ENCODE measurements at places on chromosomes 5 and 9. TPM values are rescaled to one million over a fixed set of nuclear protein-coding genes. Genes with fewer than 3 reads are reported as not detected.

GRCh38 chr5:178378527-178379484, 146.2 kb upstream of the PHYKPL start:
- DNase-seq, result no peak

DNA sequence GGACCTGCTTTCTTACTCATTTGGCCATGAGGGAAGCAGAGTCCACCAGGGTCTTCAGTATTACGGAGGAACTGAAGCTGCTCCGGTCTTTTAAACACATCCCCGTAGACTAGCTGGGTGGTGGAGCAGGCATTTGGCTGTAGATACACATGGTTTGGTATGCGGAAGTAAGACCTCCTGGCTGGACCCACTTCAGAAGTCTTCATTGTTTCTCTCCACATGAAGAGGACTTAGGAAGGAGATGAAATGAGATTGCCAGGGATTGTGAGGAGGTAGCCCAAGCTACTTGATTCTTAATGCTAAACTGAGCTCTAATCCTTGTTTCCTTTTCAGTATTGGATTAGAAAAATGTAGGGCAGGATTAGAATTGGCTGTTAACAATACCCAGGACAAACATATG, 32.9 kb downstream of the STXBP1 start:
- no peak for DNase-seq

DNA sequence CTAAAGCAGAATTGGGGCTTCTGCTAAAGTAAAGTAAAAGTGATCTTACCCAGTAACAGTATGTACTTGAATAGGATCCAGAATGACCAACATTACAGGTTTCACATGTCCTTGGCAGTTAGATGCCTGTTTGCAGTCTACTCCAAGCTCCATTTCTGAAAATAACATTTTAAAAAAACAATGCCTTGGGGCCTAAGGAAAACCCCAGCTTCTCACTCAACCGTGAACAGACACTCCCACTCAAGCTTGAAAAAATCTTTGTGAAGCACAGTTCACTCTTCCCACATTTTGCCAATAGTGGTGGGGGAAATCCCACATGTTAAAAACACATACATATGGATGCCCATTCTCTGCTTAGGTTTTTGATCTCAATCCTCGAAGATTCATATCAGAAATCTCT, 304.1 kb downstream of the ARRDC3 start:
- no peak for DNase-seq

DNA sequence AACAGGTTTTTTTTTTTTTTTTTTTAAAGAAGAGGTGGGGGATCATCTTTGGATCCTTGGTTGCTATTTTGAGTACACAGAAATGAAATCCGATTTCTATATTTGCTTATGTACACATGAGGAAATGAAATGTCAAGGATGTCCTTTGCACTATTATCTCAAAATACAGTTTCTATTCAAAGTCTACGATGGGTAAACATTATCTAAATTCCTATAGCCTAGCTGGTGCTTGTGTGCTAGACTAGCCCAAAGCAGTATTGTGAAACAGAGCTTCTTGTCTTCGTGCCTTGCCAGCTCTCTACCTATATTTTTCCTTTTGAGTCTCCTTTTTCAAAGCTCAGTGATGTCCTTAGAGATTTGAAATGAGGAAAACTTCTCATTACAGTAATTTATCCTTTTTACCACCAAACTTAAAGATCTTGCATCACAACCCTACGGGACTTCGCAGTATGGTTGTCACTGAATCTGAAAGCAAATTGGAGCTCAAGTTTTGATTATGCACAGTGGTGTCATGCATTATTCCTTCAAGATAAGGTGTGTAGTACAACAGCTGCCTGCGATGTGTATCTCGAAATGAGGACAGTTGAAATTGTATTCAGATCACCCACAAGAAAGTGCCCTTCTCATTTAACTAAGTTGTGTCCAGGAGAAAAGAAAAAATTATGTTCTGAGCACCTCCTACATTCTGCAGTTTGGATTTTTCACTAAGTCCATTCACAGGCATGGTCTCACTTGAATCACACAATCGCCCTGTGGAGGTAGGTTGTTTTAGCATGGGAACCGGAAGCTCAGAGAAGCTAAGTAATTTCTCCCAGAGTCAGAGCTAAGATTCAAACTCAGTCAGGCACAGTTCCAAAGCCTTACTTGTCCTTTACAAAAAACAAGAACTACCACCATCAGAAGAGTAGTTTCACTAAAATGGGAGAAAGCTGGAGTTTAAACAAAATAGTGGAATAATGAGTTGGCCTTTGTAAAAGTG, 379.0 kb downstream of the GLIS3 start:
- DNase-seq, result no peak

- DNase-seq, result no peak
Measured at GRCh38 chr5:19795218-19795617, 192.8 kb downstream of the CDH18 start.

DNA sequence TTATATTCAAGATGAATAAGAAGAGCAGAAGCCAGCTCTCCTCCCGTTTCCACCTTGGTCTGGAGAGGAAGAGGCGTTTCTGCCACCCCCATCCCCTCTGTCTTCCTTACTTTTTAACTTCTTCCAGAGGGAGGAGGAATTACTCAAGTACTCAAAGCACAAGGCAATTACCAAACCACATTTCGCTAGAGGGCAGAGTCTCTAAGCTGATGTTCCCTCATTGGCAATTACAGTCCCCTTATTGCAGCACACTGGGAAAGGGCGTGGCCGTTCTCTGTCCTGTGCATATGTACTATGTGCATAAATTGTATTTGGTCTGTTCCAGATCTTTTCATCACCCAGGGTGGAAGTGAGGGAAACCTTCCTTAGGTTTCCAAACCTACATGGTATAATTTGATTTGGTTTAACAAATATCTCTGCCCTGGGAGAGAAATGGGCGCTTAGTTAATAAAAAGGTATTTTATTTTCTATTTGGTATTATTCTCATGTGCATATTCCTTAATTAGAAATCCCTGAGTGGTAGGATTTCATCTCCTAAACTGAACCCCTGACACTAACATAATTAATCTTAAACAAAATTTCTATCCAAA, 29.8 kb upstream of the ALDOB start:
- peak; percentile 83 for DNase-seq

GRCh38 chr5:37792975-37793631, 46.7 kb downstream of the GDNF start:
- no peak for DNase-seq

DNA sequence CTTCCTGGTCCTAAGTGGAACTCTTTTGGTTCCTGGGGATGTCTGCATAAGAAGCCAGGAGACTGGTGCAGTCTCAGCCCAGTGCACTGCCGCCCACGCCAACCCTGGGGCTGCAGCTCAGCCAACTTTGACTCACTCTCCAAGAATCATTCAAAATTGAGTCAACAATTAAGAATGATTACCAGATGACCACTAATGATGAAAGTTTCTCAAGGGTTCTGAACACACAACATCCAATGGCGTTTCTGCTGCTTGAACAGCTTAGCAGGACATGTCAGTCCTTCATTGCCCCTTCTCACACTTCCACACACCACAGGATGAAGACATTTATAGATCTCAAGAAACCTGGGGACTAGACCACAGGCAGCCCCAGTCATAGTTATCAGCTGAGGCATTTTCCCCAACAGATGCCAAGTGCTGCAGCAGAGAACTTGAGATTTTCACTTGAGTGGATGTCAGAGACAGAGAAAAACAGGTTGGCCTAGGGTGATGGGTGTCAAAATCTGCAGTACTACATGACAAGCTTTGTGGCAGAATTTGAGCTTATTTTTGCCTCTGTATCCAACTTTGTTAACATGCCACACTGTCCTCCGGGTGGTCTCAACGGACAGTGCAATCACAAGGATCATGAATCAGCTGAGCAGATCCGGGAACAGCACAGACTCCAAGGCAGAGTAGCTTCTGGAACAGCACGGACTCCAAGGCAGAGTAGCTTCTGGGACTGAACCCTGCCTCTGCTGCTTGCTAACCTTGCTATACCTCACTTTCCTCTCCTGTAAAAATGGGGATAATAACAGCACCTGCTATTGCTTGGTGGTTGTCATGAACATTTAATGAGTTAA, 356.1 kb downstream of the SPOCK1 start:
- DNase-seq, result no peak

DNA sequence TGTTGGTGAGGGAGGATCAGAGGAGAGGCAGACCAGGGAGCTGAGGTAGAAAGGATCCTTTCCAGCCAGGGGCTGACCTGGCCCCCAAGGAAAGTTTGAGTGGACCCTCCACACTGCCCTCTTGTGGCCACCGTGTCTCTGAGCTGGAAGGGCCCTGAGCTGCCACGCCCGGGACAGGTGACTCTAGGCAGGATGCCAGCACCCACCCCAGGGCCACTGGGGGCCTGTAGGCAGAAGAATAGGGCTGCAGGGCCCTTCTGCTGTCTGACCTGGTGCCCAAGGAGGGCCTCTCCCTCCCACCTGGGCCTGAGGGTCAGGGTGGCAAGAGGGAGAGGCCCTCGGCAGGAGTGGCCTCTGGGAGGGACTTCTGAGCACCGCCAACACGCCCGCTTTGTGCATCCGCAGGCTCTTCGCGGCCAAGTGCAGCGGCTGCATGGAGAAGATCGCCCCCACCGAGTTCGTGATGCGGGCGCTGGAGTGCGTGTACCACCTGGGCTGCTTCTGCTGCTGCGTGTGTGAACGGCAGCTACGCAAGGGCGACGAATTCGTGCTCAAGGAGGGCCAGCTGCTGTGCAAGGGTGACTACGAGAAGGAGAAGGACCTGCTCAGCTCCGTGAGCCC, 76.8 kb downstream of the LMX1B start:
- peak; percentile 24 for DNase-seq

DNA sequence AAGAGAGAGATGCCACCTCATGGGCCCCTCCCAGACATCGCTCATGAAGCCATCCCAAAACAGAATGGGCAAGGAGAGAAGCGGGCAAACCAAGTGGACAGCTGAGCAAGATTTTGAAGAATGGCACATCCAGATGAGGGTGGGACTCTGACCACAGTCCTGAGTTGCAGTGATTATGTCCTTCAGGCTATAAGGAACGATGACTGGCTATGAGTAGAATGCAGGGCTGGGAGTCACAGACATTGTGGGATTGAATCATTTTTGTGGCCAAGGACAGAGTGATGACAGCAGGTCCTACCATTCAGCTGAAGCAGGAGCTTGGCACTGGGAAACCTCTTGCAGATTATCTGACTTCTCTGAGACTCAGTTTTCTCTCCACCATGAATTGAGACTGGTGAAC, 245.7 kb upstream of the SLC30A5 start:
- no peak for DNase-seq

DNA sequence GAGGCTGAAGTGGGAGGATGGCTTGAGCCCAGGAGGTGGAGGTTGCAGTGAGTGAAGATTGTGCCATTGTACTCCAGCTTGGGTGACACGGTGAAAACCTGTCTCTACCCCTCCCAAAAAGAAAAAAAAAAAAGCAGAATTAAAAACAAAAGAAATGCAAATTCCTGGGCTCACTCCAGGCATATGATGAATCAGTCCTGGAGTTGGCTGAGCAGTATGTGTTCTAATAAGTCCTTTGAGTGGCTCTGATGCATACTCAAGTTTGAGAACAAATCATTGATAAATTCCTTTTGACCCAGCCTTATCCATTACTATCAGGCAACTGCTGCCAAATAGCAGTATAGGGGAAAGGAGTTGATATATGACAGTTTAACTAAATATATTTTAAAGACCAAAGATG, 28.3 kb downstream of the UHRF2 start:
- no peak for DNase-seq

GRCh38 chr5:101838435-101838834, 457.6 kb downstream of the SLCO4C1 start:
- no peak for DNase-seq

DNA sequence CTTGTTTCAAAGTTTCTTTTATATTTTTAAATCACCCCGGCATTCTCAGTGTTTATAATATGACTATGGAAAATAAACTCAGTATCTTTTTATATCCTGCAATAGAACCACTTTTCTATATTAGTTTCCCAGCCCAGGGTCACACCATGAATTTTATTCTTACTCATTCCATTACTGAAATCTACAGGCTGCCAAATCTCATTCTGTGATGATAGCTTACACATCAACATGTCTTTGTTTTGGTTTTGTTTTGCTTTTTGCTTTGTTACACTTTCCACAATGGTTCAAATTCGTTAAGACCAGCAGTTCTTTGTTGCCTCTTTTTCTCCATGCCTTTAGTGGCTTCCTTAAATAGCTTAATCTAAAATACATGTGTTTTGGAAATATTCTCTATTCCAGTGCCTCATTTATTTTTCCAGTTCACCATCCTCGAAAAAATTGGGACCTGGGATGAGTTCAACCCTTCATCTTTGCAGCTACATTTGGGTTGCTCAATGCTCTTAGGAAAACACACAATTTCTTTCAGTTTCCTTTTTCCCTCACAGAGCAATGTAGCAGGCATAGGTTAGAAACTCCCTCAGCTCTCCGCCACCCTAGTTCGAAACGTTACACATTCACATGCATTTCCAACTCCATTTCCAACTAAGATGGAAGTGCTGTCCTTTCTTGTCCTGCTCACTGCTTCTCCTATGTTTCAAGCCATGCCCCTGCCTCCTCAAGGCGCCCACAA, 1146.3 kb downstream of the MAT2B start:
- DNase-seq, result no peak

DNA sequence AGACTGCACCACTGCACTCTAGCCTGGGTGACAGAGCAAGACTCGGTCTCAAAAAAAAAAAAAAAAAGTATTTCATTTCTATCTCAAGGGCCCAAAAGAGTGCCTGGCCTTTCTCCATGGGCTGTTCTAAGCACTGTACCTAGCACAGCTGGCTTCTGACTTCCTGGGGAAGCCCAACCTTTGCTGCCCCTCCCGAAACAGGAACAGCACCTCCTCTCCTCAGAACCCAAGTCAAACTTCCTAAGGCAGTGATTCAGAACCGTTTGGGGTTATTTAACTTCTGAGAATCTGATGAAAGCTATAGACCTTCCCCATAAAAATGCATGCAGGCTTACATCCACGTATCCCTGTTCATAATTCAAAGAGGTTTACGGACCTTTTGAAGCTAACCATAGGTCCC, 57.8 kb downstream of the NRG2 start:
- DNase-seq, result no peak

- no peak for DNase-seq
Measured at GRCh38 chr9:120151806-120152205, 428.2 kb downstream of the CDK5RAP2 start.

SCGB3A1 gene
- total RNA-seq, result not detected

FOXD4L3 gene
- total RNA-seq, result 0.25 TPM

OR1J2 gene
- total RNA-seq, result not detected

SH3TC2 gene
- 12.8 TPM for total RNA-seq

TEK gene
- 0.15 TPM for total RNA-seq

QRFP gene
- total RNA-seq, result not detected

ZDHHC11 gene
- total RNA-seq, result 17.0 TPM

LHX2 gene
- total RNA-seq, result 10.2 TPM

CDKN2B gene
- 9.8 TPM for total RNA-seq

ADGRD2 gene
- not detected for total RNA-seq

Measured in HCT116 (cell line).